Renal cortex interstitium (tissue), 15 donors: ENCODE measurements at places on chromosomes 6 and 20. TPM values are rescaled to one million over a fixed set of nuclear protein-coding genes. Genes with fewer than 3 reads are reported as not detected.

Gene ITPA
- polyA plus RNA-seq = 70.3 TPM

- peak; percentile 62 for DNase-seq
Observed at GRCh38 chr20:47150403-47151152, 205.9 kb downstream of the ZMYND8 start.

GRCh38 chr6:89035252-89036101 is 45.1 kb upstream of the PNRC1 start:
- DNase-seq = peak; percentile 76

- no peak for DNase-seq
Observed at GRCh38 chr6:89581689-89582088, 56.9 kb downstream of the LYRM2 start.

Gene SPAG4
- polyA plus RNA-seq = 3.6 TPM

Gene PRDM1
- 2.4 TPM for polyA plus RNA-seq

Gene FAM50B
- 13.2 TPM for polyA plus RNA-seq

- DNase-seq = no peak
Observed at GRCh38 chr20:19885939-19886660, 128.0 kb downstream of the RIN2 start.

- DNase-seq = no peak
Observed at GRCh38 chr20:32070690-32071213, 18.7 kb downstream of the HCK start.

GRCh38 chr20:24738981-24739633 is 210.0 kb upstream of the CST7 start:
- DNase-seq = no peak
